ENCODE measurements at places on chromosomes 1 and 21.
A peak's percentile ranks its signal among the peaks of the same experiment; 100 is the strongest.

GRCh38 chr21:34882719-34883131, 166.4 kb downstream of the RUNX1 start:
- no peak for DNase-seq

DNA sequence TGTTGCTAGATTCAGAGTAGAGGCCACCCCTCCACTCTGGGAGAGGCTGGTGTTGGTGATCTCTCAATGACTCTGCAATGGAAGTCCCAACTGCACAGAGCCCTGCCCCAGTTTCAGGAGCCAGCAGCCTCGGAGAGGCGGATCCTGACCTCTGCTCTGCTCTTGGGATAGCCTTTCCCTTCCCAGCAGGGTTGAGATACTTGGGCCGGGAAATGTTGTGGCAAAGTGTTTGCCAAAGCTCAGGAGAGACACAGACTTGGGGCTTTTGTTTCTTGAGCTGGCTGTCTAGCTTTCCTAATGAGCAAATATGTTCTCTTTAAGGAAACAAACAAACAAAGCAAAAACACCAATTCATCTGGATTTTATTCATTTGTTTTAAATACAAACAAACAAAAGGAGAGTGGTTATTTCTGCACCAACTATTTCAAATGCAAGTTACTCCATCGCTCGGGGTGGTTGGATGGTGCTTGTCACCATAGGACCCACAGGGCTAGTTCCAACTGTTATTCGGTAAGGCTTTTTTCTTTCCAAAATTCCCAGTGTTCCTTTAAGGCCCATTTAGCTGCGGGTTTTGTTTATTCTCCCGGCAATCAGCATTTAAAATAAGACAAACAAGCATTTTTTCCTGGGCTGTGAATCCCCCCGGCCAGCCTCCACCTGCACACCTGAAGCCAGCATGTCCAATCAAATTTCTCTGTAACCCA, 193.9 kb upstream of the LMO4 start:
- DNase-seq = no peak

GRCh38 chr1:165508291-165508690, 35.5 kb upstream of the LRRC52 start:
- DNase-seq = peak; percentile 38

- no peak for DNase-seq
Measured at GRCh38 chr1:181396171-181396670, 87.1 kb upstream of the CACNA1E start.

DNA sequence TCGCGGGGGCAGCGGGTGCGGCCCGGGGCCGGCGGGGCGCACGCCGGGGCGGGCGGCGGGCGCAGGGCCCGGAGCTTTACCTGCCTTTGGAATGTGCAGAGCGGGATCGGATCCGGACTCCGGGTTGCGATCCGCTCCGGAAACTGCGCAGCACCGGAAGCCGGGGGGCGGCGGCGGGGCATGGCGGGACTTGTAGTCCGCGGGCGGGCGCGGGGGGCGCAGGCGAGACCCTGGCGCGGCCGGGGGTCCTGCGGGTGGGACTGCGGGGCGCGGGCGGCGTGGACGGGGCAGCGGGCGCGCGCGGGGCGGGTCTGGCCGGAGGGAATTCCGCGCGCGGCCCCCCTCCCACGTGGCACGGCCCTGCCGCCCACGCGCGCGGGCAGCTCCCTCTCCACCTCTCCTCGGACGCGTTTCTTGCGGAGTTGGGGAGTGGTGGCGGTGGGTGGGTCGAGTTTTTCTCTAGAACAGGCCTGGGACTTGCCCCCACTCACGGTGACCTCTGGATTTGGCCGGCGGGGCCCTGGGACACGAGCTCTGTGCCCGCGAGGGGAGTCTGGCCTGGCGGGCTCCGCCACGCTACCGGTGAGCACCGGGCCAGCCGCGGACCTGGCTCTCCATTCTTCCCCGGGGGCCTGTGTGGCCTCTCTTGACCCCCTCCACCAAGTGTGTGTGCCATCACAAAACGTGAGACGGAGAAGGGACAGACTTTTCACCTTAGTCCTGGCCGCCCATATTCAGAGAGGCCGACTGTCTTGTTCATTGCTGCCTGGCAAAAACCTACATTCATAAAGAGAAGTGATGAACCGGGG, at the start of gene PRDM15:
Gene PRDM15, minus strand, starts transcription at position 155 of the 809 bp plus-strand sequence. CDS start 18,981 bp downstream, outside the sequence.
- no peak for DNase-seq

GRCh38 chr1:173532237-173532636, 55.1 kb downstream of the PRDX6 start:
- no peak for DNase-seq

GRCh38 chr1:200631375-200631774, 10.8 kb upstream of the KIF14 start:
- DNase-seq = no peak
